ENCODE measurements at places on chromosomes 6 and 20.

DNA sequence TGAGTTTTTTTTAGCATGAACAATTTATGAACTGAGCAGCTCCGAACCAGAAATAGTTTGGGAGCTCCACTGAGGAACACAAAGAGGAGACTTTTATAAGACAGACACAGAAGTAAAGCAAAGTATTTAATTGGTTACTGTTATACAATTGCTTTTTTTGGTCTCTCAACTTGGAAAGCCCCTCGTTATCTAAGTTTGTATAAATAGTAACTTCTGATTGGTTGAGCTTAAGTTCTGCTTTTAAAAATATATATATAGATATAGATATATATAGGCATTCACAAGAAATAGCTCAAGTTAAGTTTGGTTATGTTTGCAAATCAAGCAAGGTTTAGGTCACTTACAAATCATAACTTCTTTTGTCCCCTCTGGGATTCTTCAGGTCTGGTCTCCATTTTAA is 20.2 kb upstream of the NCR2 start:
- DNase-seq: no peak

GRCh38 chr20:53947501-53948195 is 122.7 kb downstream of the BCAS1 start:
- DNase-seq: no peak

DNA sequence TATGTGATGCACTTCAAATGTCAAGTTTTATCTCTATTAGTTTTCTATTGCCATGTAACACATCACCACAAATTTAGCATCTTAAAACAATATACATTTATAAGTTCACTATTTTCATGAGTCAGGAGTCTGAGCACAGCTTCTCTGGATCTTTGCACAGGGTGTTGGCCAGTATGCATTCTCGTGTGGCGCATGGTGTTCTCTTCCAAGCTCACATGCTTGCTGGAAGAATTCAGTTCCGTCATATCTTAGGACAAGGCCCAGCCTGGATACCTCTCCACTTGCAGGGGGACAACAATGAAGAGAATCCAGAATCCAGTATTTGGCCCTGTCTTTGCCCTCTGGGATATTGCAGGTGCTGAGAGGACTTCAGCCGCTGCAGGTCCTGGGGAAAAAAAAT is 51.0 kb upstream of the ECI2 start:
- DNase-seq: no peak

DNA sequence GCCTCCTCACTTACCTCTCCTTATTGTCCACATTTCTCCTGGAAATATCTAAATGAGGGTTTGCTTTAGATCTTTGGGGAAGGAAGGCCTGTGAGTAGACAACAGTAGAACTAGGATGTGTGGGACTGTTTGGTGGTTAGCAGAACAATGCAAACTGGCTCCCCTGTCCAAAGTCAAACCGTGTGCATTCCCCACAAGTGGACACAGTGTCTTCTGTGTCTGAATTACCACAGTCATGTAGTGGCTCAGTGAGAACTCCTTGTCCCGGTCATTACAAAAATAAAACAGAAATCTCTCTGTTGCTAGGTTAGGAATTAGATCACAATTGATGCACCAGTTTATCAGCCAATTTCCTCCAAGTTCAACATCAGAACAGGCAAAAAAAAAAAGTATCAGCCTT is 455 bp upstream of the ADGRF4 start:
- DNase-seq: no peak

DNA sequence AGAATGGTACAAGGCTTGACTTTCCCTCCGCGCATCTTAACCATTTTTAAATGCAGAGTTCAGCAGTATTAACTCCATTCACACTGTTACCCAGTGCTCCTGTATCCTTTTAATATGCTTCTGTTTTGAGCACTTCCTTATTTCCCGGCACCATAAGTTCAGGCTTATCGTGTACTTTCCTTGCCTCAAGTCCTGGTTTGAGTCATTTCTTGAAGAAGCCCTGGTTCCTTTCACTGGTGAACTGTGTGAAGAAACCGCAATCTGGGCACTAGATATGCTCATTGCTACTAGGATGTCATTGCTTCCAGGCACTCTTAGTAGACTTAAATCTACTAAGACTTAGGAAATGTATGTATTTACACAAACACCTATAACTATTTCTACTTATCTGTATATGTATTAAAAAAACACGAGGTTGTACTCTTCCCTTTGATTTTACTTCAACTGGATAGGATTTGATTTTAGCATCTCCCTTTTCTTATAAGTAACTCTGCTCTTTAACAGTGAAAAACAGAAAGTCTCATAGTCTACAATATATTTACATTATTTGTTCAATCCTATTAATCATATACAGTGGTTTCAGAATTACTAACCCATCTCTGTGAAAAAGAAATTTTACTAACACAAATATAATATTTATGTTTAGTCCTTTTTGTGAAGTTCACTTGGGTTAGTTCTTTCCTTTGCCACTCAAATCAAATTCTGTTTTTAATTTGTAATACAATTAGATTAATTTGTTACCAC is 135.5 kb downstream of the CDKAL1 start:
- DNase-seq: no peak

GRCh38 chr6:158722176-158722729 is 72.4 kb downstream of the SYTL3 start:
- no peak for DNase-seq

DNA sequence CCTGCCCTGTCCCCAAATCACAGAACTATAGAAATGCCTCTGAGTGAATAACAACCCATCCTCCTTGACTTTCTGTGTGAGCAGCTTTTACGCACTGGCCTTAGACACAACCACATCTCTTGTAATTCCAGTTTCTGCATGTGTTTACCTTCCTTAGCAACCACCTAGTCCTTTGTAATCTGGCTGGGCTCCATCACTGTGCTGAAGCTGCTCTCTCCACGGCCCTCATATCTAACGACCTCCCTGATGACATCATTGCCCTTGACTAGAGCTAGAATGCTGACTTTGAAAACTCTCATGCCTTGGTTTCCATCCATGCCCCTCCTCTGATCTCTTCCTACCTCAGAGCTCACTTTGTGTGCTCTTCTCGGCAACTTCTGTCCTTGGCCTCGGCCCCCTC is 30.5 kb upstream of the GLP1R start:
- DNase-seq: no peak

DNA sequence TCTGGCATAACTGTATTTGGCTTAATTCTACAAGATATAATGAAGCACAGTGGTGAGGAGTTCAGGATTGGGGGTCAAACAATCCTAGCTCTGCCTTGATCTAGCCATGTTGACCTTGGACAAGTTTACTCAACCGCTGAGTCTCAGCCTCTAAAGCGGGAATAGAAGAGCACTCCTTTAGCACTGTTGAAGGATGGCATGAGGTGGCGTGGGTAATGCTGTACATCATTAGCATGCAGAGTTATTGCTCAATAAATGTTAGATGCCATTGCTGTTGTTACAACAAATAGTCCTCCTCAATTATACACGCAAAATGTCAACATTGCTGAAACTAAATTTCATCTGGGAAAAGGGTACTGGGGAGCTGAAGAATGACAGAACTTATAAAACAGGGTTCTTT is 78.6 kb downstream of the KIF13A start:
- no peak for DNase-seq

DNA sequence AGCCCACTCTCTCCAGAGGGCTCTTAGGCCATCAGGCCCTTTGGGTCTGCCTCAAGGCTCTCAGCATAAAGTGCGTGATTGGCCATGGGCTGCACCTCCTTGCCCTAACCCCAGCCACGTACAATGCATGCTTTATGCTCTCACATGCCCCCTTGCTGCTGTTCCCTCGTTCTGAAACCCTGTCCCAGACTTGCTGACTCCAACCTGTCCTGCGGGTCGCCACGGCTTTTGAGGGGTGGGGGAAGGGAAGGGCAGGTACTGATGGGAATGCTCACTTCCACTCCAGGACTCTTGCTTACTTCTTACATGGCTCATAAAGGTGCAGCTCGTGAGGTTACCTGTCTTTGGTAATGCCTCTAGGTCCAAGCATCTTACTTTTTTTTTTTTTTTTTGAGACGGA is 6.0 kb downstream of the ARMC12 start:
- no peak for DNase-seq

DNA sequence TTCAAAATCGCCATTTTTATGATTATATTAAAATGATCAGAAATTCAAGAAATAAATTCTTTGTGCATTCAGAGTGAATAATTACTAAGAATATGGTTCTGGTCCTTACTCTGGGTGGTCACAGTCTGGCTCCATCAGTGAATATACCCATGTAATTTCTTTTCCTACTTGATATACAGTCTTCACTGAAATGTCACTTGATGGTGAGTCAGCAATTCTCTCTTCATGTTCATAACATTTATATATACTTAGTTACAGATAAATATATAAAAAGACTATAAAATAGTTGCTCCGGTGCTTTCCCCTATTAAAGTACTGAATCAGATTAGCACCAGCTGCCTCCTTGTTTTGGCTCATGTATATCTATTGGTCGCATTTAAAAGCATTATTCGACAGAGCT is 56.4 kb upstream of the MTRF1L start:
- DNase-seq: no peak

DNA sequence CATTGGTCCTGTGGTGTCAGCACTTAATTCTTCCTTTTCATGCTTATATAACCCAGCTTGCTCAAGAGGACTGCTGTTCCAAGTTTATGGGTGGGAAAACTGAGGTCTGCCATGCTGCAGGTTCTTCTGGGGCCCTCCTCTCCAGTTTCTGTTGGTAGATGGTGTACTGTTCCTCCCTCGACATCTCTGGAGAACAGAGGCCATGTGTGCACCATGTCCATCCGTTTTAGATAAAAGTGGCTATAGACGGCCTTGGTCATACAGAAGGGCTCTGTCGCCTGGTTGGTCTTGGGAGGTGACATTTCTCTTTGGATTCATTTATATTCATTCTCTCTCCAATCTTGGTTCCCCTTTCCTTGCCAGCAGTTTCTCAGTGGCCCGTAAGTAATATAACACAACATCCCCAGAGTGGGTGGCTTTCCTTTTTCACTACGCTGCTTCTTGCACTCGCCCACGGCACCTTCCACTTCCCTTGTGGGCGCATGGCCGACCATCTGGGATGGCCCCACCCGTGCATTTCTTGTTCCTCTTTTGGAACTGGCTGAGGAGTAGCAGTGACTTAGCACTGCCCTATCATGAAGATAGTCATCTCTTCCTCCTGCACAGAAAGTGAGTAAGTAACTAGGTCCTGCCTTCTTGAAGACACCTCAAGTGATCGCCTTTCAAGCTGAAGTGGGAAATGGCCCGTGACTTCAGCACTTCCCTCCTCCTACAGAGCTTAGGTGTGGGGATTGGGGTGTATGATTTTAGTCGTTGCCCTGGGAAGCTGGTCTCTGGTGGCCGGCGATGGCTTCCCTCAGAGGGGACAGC is 94.2 kb downstream of the RREB1 start:
- DNase-seq: no peak

DNA sequence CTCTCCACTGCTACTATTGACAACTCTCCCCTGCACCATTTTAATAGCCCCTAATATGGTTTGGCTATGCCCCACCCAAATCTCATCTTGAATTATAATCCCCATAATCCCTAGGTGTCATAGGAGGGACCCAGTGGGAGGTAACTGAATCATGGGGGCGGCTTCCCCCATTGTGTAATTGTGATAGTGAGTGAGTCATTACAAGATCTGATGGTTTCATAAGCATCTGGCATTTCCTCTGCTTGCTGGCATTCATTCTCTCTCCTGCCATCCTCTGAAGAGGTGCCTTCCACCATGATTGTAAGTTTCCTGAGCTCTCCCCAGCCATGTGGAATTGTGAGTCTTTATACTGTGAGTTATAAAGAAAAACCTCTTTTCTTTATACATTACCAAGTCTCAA is 74.1 kb upstream of the TCF21 start:
- no peak for DNase-seq

- DNase-seq: no peak
Observed at GRCh38 chr6:13863699-13864155, 49.4 kb upstream of the MCUR1 start.

DNA sequence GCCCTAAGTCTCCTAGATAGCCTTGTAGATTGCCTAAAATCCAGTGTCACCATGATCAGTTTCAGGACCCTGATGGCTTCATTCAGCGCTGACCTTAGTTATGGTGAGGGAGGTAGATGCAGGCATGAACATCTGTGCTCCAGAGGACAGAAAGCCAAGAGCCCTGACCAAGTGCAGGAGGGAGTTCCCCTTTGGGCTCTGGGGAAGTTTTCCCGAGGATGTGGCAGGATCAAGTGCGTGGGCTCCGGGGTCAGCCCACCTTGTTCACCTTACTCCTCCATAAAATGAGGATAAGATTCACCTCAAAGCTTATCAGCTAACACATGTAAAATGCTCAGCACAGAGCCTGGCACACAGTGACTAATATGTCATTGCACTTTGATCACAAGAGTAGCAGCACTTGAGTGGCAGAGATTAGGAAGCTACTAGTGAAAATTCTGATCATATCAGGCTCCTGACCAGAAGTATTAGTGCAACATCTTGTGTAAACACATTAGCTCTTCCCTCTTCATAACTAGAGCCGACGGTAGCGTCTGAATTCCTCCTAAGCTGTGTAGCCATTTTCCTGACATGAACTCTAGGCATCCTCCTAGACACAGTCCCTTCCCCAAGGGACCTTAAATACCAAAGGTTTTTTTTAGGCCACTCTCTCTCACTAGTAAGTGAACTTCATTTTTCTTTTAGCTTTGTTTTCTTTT is 125.2 kb downstream of the SULF2 start:
- DNase-seq: no peak

DNA sequence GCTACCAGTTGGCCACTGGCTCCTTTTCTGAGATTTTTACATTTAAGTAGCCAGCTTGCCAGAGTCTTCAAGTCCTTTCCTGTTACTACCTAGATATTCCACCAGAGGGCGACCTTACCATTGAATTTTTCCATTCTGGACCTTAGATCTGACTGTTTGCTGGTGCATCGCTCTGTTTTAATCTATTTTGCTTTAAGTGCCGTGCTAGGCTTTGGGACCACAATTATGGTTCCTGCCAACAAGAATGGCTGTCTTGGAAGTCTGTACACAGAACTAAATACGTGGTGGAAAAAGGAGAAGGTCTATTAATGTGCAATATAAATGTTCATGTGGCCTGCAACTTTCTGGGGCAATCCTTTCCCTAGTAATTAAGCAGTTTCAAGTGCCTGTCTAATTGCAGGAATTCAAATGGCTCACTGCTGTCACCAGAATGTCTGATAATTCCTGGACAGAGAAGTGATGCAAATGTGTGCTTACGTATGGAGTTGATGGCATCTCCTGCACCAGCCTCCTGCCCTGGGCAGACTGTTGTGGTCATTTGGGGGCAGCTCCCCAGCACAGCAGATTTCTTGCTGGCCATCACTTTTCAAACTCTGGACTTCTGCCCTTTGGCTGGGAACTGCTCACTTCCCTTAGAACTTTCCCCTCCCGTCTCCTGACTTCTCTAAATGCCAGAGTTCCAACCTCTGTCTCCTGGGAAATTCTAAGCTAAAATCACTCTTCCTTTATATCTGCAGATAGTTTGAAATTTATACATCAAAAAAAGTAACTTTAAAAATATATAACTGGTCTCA is 5.6 kb upstream of the HLA-DOA start:
- DNase-seq: peak; percentile 26

Data from stimulated activated CD4-positive, alpha-beta T cell treated with anti-CD3 and anti-CD28 coated beads, Interleukin-15, amount 100 ng/mL, for 1 hour (primary cell).